Kidney (tissue), 22 donors: ENCODE measurements at places on chromosomes 12 and 14. TPM values are rescaled to one million over a fixed set of nuclear protein-coding genes. Genes with fewer than 3 reads are reported as not detected.

DNA sequence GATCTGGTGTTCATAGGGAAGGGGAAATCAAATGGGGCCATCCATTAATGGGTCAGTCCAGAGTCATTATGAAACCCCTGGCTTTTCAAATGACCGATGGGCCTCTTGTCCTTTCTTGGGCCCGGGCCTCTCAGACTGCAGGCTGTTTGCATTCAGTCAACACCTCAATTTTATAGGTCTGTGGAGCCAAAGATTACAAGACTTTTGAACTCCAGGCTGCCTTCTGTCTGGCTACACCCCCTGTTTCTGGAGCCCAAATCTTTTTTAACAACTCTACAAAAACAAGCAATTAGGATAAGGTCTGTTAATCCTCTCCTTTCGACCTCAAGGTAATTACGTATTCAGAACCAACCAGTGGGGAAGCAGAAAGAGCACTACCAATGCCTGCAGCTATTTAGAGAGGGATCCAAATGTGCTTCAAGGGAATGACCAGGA lies 35.6 kb downstream of the DUSP6 start:
- no peak for DNase-seq

GRCh38 chr12:128076188-128076587 lies 190.8 kb upstream of the TMEM132C start:
- no peak for DNase-seq

DNA sequence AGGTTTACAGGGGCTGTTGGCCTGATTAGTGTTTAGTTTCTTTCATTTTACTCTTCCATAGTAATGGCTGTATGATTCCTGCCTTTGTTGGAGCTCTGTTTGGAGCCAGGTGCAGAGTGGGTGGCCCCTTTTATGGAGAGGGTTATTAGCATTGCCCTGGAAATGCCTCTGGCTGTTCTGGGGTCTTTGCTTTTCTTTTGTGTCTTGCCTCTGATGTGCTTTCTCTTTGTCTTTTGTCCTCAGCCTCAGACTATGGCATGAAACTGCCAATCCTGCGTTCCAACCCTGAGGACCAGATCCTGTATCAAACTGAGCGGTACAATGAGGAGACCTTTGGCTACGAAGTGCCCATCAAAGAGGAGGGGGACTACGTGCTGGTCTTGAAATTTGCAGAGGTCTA lies 6.9 kb downstream of the MLEC start:
- DNase-seq, result no peak

CCDC197 gene
- not detected for polyA plus RNA-seq
